ENCODE measurements at places on chromosomes 11 and 22.

- no peak for DNase-seq
Observed at GRCh38 chr22:31045900-31046538, 35.1 kb upstream of the SMTN start.

GRCh38 chr11:19524171-19524671 lies 188.4 kb upstream of the NAV2 start:
- no peak for DNase-seq

- DNase-seq: no peak
Observed at GRCh38 chr22:44312766-44313165, at the start of gene SHISAL1. Gene SHISAL1, minus strand, starts transcription at chr22:44312951. Its CDS starts 12,006 bp downstream, at chr22:44300945.

- no peak for DNase-seq
Observed at GRCh38 chr11:64267207-64267945, 16.0 kb downstream of the PLCB3 start.

- no peak for DNase-seq
Observed at GRCh38 chr11:109150581-109150980, 271.4 kb upstream of the C11orf87 start.

DNA sequence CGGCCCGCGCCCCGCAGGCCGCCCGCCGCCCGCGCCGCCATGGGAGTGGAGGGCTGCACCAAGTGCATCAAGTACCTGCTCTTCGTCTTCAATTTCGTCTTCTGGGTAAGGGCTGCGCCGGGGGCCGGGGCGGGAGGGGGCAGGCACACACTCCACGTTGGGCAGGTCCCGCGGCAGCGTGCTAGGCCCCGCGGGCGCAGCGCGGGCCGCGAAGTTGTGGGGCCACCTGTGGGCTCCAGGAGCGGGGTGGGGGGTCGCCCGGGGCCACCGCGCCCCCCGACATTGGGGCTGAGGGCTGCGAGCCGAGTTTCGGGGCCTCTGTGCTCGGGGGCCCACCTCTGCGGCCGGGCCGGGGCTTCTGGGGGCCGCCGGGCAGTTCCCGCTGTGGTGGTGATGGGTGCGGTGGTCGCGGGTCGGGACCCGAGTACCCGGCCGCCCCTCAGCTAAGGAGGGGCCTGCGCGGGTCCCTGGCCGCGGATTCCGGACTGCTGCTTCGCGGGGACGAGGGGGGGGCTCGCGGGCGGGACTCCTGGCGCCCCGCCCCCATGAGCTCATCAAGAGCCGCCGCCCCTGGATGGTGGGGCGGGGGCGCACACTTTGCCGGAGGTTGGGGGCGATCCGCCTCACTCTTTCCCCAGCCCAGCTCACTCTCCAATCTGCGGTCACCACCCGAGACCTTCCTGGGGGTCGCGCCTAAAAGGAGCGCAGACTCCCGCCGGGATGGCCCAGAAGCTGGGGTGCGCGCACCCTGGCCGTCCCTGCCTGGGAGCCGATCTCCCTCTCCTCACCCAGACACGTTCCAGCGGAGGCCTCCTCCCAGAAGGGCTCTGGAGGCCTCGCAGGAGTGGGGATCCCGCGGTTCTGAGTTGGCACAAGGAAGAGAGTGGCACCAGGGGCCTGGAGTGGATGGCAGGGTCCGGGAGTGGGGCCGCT lies 667 bp downstream of the CD81 start:
- DNase-seq: no peak

- DNase-seq: no peak
Observed at GRCh38 chr22:37641561-37641949, 2.1 kb downstream of the SH3BP1 start.

- DNase-seq: no peak
Observed at GRCh38 chr11:123509737-123510578, 79.9 kb downstream of the GRAMD1B start.

DNA sequence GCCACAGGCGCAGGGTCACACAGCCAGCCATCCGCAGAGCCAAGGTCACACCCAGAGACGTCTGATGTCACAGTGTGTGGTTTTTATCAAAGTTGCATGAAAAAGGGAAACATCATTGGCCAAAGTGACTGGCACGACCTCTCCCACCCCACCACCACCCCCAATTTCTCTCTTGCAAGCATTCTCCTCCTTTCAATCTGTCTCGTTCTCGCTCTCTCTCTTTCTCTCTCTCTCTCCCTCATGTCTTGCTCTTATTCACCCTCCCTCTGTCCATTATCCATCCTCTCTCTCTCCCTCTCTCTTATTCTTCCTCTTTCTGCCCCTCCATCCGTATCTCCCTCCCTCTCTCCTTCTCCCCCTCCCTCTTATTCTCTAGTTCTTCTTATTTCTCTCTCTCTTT lies 40.6 kb downstream of the MN1 start:
- DNase-seq: no peak

DNA sequence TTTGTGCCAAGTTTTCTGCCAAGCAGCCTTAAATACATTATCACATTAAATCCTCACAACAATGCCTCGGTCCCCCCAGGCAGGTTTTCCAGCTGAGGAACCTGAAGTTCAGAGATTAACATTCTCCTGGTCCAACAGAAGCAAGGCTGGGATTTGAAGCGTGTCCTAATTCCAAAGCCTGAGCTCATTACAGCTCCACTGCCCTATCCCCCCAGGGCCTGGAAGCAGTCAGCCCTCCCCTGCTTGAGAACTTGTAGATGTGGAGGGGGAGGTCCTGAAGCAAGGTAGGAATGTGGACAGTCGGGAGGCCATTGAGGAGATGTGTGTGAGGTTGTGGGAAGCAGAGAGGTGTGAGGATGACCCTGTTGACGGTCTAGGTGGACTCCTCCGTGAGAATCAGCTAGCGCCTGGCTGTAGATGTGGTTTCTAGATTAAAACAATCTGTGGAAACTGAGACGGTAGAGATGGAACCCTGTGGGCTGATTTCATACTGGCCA lies 8.1 kb downstream of the GRAMD1B start:
- DNase-seq: no peak

DNA sequence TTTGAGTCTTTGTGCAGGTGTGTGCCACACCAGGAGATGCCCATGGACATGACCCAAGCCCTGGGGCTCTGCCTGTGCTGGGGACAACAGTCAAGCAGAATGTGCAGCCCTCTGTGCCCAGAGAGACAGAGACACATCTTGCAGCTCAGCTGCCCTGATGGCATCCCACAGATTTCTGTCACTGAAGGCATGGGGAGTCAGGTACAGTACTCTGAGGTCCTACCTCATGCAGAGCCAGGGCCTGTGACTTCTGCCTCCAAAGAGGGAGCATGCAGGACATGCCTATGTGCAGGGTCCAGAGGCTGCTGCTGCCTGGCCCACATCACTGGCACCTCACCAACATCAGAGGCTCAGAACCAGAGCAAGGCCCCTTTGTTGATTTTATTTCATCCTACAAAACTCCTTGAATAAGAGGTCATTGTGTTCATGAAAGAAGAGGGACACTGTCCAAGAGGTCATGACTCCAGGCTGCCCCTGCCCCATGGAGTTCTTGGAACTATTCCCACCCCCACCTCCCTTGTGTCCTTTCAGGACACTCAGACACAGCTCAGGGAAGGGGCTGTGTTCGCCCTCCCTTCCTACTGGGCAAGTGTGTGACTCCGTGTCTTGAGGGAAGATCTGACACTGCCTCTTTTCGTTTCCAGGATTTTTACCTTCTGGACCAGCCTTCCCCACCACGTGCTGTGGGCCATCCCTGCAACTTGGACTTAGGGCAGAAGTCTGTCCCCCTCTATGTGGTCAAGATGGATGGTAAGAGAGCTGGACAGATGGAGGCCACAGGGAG lies 62.3 kb downstream of the BTG4 start:
- no peak for DNase-seq

- no peak for DNase-seq
Observed at GRCh38 chr11:113188371-113188834, 126.0 kb upstream of the TTC12 start.

DNA sequence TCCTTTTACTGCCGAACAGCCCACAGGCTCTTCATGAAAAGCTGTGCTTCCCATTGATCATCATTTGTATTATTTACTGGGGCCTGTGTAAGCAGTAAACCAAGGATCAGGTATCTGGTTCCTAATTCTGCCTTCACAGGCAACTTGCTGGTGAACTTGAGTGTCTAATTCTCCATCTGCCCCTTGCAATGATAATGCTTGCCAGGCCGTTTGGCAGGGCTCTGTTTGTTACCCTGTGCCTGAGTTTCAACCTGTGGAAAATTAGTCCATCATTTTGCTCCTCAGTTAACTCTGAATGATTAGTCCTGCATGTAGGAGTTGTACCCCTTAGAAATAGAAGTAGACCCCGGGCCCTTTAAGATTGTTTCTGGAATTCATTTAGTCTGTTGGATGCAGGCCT lies 298.4 kb upstream of the CADM1 start:
- no peak for DNase-seq

GRCh38 chr11:36333468-36333867 lies 37.4 kb downstream of the PRR5L start:
- no peak for DNase-seq
